Stimulated activated CD4-positive, alpha-beta T cell treated with anti-CD3 and anti-CD28 coated beads, Interleukin-12 subunit alpha, Interleukin-12 subunit beta, amount 100 ng/mL, for 48 hours (primary cell): ENCODE measurements at places on chromosomes 12 and 14.

DNA sequence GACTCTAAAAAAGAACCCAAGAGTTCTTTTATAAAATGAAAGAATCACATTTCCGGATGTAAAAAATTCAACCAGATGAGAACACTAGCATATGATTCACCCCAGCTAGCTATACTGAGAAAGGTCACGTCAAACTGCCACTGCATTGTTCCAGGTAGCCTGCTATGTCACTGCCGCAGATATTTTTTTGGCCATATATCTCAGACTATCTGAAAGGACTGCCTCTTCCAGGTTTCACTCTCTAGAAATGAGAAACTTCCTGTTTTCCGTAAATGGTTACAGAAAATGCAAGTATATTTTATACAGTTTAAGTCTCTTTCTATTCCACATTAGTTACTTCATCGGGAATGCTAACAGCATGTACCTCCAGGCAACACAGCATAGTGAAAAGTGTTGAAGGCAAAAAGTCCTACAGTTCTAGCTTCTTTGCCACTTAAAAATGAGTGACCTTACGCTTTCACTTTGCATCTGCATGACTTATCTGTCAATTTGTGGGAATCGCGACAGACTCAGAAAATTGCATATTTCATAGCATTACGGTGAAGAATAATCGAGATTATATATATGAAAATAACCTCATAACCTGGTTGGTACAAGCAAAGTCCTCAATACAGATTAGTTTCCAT is 105.2 kb downstream of the MED13L start:
- DNase-seq, result peak; percentile 40

- DNase-seq, result peak; percentile 94
Measured at GRCh38 chr14:105491366-105491973, 424 bp downstream of the TEDC1 start.

DNA sequence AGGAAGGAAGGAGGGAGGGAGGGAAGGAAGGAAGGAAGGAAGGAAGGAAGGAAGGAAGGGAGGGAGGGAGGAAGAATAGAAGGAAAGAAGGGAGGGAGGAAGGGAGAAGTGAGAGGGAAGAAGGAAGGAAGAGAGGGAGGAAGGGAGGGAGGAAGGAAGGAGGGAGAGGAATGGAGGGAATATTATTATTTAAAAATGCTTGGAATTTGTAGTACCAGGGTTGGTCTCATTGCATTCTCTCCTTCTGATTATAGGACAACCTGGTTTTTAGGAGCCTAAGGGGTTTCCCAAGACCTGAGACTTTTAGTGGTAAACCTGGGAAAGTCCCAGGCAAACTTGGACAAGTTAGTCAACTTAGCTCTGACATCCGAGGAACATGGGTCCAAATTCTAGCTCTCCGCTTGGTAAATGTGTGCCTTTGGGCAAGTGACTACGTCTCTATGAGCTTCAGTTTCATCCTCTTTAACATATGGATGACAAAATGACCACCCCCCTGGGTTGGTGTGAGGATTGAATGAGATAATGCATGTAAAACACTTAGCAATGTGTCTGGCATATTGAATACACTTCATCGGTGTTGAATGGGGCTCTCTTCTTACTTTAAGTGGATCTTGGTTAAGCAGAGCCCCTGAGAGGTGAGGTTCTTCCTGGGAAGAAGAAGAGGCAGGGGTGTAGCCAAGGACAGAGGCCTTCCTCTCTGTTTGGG is 690.7 kb upstream of the TBX3 start:
- no peak for DNase-seq

DNA sequence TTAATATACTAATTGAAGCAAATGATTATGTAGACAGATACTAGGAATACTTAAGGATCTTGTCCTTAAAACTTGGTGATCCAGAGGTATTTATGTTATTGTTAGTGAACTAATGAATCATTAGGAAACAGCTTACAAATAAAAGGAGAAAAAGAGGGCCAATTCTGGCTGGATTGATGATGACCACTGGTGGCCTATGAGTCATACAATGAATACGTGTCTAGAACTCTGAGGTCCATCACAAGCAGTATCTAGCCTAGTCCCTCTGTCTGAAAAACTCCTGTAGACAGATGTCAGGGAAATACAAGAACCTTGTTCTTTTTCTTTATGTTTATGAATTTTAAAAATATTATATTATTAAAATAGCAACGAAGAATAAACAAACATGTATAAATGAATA is 51.7 kb upstream of the RTL1 start:
- no peak for DNase-seq

DNA sequence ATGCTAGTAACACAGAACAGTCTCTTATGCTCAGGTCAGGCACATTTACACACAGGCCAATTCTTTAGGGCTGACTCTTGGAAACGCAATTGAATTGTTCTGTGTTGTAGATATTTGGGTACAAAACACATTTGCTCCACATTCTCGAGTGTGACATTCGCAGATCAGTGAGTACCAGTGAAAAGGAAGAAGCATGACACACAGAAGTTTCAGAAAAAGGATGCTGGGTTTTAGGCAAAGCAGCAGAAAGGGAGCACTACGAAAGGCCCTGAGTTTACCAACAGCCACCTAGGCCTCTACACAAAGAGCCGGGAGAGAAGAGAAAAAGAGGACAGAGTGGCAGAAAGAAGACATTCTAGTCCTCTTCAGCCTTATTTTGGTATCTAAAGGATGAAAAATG is 254.4 kb upstream of the BTG1 start:
- DNase-seq, result no peak

GRCh38 chr12:101925361-101925760 is 48.0 kb downstream of the DRAM1 start:
- no peak for DNase-seq

- no peak for DNase-seq
Measured at GRCh38 chr12:112023759-112024396, 10.7 kb downstream of the ERP29 start.

DNA sequence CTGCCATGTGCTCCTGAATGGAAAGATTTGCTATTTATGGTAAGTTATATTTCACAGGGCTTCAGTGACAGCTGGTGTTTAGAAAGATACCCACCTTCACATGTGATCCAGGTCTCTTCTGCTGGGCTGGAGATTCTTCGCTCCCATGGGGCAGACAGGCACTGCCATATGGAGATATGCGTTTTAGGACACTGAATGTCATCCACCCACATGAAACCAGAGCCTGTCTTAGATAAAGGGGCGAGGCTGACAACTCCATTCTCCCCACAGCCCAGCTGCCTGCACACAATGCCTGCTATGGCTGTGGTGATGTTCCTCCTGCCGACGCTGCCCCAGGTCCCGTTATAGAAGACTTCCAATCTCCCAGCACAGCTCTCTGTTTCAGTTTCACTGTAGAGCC is 69.4 kb downstream of the ACSM4 start:
- no peak for DNase-seq

GRCh38 chr14:75525969-75526368 is 3.7 kb downstream of the BATF start:
- no peak for DNase-seq

DNA sequence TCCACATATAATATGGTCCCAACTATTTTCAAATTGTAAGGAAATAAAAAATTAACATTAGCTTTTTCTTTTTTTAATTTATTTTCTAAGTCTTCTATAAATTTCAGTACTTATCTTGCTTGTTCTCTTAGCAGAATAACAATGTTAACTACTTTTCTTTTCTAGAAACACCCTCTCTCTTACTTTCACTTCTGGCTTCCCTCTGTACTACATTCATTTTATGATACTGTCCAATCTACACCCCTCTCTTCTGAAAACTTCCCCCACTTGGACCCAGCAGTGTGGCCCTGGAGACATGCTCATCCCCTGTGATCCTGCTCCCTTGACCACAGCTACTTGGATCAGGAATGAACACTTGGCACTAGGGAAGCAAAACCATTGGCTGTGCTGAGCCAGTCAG is 15.7 kb downstream of the SGPP1 start:
- DNase-seq, result no peak

DNA sequence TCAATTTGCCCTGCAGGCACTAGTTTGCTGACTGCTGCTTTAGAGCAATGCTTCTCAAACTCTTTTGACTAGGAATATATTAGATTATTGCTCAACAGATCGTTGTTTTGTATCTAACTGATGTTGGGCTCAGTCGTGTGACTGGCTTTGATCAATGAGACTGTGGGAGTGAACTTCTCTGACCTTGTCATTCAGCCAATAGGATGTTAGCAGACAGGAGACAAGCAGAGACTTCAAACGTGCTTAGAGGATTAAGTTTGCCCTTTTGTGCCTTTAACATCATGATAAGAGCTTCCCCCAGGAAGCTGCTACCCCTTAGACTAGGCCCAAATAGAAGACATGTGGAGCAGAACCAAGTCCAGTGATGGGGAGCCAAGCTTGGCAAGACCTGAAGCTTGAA is 76.7 kb upstream of the ELK3 start:
- DNase-seq, result no peak

DNA sequence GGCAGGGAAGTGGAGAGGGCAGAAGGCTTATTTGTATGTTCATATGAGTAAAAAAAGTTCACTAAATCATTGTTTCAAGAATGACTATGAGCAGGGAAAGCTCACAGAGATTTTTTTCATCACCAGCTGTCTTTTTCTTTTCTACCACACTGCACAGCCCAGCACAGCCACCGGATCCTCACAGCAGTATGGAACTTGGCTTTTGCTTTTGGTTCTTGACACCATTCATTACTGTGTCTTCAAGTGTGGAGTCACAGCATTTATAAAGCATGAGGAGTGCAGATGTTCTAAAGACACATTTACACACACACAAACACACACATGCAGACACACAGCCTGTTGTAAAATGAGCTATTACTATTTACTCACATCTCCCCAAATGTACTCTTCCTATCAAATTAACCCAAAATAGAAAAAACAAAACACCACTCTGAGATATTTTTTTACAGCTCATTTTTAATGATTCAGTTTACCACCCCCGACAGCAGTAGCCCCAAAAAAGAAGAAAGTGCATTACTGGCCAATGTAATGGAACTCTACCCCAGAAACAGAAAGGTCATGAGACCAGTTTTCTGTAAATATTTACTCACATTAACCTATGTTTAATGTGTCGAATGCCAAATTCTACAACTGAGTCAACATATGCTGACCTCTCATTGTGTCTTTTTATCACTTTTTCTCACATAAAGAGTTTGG is 60.5 kb downstream of the BTG1 start:
- DNase-seq, result no peak

DNA sequence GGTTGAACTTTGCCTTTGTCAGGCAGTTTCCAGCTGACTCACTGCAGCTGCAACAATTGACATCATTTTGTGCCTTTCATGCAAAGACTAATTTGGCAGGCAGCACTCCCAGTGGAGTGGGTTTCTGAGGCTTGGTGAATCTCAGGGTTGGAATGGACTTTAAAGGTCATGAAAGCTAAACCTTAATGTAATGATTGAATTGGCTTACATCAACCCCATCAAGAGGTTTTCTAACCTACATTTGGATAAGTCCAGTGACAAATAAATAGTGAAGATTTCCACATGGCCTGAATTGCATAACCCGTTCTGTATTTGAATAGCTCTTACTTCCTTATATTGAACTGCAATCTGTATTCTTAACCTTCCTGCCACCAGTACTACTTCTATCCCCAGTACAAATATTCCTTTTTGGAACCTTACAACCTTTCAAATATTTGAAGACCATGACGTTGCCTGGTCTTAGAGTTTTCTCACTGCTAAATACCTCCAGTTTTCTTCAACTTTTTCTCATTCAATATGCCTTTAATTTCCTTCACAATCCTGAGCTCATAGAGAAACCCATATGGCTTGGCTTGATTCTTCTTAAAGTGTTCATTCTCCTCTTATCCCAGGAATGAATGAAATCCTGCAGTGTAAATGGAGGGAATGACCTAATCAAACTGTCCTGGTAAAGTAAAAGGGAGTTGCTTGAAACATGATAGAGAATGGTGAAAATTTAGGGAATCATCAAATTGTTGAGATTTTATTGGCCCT is 168.1 kb upstream of the NOVA1 start:
- no peak for DNase-seq

GRCh38 chr12:52210925-52211650 is 19.3 kb upstream of the KRT80 start:
- no peak for DNase-seq

DNA sequence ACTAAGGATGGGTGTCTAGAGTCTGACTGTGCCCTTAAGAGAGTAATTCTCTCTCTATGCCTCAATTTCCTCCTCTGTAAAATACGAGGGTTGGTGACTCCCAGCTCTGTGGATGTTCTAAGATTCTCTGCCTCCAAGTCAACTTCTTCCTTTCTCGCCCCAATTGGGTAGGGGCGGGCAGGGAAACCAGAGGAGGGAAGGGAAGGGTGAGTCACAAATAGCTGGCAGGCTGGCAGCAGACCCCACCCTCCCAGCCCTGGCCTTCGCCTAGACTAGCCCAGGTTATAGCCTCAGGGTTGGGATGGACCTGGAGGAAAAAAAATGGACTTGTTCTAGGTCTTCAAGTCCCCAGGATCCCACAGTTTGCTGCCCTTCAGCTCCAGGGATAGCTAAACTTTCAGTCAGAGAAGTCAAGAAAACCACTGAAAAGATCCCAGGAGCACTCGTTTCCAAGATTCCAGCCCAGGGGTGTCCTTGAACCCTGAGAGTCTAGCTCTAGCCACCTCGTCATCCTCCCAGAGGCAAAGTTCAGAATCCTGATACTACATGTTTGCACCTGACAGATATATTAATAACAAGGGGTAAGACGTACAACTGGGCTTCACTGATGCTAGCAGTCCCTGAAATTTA is 2.3 kb downstream of the DGKA start:
- DNase-seq, result no peak

DNA sequence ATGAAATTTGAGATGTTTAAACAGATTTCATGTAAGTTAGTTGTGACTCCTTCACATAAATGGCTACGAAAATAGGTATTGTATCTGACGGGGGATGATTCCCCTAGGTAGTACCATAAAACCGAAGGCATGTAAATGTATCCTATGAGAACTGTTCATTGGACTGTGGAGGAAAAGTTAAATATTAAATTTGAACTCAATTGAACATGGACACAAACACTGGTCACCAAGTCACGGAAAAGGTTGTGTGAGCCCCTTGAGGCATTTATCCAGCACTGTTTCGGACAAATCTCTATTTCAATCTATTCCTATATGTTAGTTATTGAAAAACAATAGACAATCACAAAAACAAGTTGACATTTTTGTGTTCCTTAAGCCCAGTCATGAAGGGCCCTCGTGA is 1014.3 kb upstream of the NOVA1 start:
- no peak for DNase-seq

DNA sequence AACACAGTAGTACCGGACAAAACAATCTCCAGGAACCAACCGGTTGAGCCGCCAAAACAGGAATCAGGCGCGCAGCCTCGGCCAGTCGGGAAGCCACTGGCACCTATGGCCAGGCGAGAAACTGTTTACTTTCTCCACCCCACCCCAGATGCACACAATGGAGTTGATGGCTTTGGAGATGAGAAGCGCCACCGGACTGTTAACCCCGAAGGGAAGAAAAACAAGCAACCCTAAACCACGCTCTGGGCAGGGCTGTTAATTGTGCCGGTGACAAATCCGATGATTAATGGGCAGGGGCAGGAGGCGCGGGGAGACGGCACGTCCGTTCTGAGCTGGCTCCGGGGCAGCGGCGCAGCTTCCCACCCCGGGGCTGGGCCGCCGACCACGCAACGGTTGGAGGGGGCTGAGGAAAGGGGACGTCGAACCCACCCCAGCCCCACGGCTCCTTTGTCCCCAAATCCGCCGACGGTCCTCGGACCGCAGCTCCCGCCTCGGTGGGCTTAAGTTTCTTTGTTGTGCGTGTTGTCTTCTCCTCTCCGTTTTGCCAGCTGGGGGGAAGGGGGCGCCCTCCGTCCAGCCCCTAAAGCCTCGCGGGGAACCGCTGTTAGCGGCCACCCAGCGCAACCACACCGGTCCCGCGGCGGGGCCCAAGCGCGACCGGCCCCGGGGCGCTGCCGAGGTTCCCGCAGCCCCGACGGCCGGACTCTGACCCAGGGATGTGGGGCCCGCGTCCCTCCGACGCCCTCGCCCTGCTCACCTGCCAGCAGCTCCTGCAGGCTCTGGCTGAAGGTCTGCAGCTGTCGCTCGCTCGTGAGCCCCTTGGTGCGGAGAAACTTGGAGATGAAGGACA is 790 bp downstream of the BTG1 start:
- DNase-seq, result peak; percentile 46
